ENCODE measurements at places on chromosomes 1 and 21. TPM values are rescaled to one million over a fixed set of nuclear protein-coding genes. Genes with fewer than 3 reads are reported as not detected.

- no peaks in the 10 kb centered on the region for H3K27me3 ChIP-seq
- H3K4me1 ChIP-seq: peaks cover 74% of the 10 kb centered on the region
- peak; percentile 88 for DNase-seq
- peak overlapping the region; percentile 89 for H3K27ac ChIP-seq
- peak overlapping the region; percentile 10 for H3K4me3 ChIP-seq
- H3K36me3 ChIP-seq: peaks cover 6% of the 10 kb centered on the region
These were observed 116.3 kb downstream of the NAV1 start for GRCh38 chr1:201655243-201655642.

GRCh38 chr1:103146166-103146565 lies 37.8 kb upstream of the COL11A1 start:
- no peak for DNase-seq
- no peaks in the 10 kb centered on the region for H3K4me1 ChIP-seq
- no peak overlapping the region for H3K27ac ChIP-seq

DNA sequence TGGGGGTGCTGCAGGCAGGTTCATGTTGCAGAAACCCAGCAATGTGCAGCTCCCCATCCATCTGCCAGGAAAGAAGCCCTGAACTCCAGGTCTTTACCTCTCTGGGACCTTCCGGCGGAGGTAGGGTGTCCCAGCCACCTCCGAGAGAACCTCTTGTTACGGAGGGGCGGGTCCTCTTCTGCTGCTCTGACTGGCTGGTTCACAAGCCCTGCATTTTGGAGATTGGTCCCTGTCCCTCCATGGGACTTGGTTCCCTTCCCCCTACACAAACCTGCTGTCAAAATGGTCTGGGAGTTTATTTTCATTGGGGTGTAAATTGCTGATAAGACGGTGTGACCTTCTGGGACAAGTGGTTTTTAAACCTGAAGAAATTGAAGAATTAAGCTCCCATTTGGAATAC lies 8.0 kb upstream of the CELSR2 start:
- DNase-seq: no peak
- peaks cover 26% of the 10 kb centered on the region for H3K36me3 ChIP-seq
- H3K27me3 ChIP-seq: no peaks in the 10 kb centered on the region
- H3K4me3 ChIP-seq: no peak overlapping the region
- peaks cover 22% of the 10 kb centered on the region for H3K4me1 ChIP-seq

GBP4 gene
- total RNA-seq: not detected

TSEN15 gene
- total RNA-seq: 36.8 TPM

GRCh38 chr1:154151311-154151710 lies 3.6 kb downstream of the NUP210L start:
- peak overlapping the region; percentile 15 for H3K27ac ChIP-seq
- no peak for DNase-seq
- H3K36me3 ChIP-seq: peaks cover 8% of the 10 kb centered on the region

GRCh38 chr1:65844296-65844695 lies 51.6 kb downstream of the PDE4B start:
- H3K4me3 ChIP-seq: no peak overlapping the region
- peaks cover 11% of the 10 kb centered on the region for H3K27me3 ChIP-seq
- H3K4me1 ChIP-seq: no peaks in the 10 kb centered on the region
- DNase-seq: no peak
- no peak overlapping the region for H3K27ac ChIP-seq
